ENCODE measurements at places on chromosomes 3 and 15. TPM values are rescaled to one million over a fixed set of nuclear protein-coding genes. Genes with fewer than 3 reads are reported as not detected.

Gene GOLIM4
- 30.4 TPM for total RNA-seq

DNA sequence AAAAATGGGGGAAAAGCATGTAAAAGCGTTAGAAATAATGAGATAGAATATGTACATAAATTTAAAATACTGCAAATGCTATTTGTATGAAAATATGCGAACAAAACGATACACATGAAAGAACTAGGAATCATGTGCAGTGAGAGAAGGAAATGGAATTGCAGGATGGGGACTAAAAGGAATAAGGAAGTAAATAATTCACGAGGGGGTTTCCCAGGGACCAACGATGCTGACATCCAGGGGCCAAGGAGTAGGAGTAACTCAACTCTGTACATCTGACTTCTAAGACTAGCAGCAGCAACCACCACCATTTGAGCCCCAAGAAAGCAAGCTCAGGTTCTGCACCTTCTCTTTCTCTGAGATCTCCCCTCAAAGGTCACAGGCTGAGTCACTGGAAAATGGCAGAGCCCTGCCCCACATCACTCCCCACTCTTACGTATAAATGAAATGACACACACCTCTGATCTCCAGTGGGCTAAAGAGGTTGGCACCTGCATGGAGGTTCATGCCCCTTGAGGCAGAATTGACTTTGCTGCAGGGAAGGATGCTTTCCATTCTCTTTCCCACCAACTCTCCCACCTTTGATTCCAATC lies 100.0 kb upstream of the DLG1 start:
- no peak for ATAC-seq

- ATAC-seq, result no peak
Measured at GRCh38 chr15:27668471-27669220, 430.5 kb downstream of the OCA2 start.

Gene AHSG
- total RNA-seq, result not detected

GRCh38 chr3:122975163-122975923 lies 52.2 kb downstream of the SEMA5B start:
- ATAC-seq, result peak; percentile 4

Gene BCL2A1
- total RNA-seq, result not detected

Gene CCDC13
- total RNA-seq, result 18.2 TPM

Gene REC114
- not detected for total RNA-seq

Gene NPAP1
- 0.52 TPM for total RNA-seq

DNA sequence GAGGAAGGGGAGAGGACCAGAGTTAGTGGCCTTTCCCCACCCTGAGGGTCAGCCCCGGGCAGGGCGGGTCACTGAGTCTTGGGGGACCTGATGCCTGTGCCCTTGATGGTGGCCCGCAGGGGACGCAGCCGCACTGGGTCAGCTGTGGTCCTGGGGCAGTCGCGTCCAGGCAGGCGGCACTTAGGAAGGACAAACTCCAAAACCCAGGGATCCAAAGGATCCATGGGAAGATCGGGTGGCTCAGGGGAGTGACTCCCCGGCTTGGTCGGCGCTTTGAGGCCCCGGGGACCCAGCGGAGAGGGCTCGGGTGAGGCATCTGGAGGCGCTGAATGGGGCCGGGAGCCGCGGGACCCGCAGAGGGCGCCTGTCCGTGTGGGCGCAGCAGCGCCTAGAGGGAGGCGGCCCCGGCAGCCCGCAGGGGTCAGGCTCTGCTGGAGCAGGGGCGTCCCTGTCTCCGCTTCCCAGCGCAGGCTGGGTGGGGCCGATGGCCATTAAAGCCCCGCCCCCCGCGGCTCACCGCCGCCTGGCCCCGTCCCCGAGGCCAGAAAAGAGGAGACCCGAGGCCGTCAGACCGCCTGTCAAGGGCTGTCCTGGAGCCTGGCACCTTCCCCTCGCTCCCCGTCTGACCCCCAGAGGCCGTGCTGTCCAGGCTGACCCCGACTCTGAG lies 17.5 kb downstream of the CIDEC start:
- peak; percentile 95 for ATAC-seq

- ATAC-seq, result peak; percentile 9
Measured at GRCh38 chr3:66479532-66479947, 21.3 kb downstream of the LRIG1 start.

DNA sequence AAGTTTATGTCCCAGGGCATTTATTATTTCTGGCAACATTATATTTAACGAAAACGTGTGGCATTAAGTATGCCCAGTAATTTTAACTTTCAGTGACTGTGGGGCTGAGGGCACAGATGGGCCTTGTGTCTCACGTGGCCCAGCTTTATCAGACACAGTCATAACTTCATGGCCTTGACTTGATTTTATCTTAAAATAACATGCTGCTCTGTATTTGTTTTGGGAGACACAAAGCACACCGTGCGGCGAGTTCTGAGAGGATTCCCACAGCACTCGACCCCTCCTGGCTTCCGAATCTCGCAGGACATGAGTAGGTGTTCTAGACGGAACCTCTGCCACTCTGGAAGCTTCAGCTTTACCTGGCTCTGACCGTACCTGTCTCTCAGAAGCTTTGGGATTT lies 180.8 kb downstream of the ADAMTS17 start:
- no peak for ATAC-seq

Gene MAGI1
- total RNA-seq, result 34.3 TPM

Gene DLL4
- 18.6 TPM for total RNA-seq

Gene GRK7
- not detected for total RNA-seq

Gene CMTM8
- total RNA-seq, result 1.7 TPM
